ENCODE measurements at places on chromosomes 2 and 18.

DNA sequence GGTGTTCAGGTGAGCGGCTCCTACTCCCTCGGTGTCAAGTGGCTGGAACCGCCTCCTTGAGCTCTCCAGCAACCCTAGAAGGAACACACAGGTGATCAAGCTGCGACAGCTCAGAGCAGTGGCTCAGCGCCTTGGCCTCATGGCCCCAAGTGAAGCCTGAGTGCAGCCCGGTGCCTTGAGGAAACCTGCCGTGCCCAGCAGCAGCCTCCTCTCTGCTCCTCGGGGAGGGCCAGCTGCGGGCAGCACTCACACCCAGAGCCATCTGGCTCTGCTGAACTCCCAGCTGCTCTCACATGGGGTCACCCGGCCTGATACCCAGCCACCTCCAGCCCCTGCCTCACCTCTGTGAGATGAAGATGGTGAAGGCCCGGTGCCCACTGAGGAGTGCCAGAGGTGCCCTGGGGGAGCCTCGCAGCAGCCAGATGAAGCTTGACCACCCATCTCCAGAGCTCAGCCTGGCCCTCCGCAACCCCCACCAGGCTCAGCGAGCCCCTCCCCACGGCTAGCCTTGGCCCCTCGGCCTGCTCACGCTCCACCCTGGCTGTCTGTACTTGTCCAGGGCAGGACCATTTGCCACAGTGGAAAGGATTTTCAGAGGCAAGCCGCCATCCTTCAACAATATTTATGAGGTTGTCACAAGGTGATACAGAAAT, 70.6 kb upstream of the RAB6C start:
- no peak for DNase-seq

GRCh38 chr2:104855221-104856085, 1.5 kb downstream of the POU3F3 start:
- DNase-seq, result no peak

- DNase-seq, result no peak
These were observed 192.1 kb upstream of the NCKAP5 start for GRCh38 chr2:133760376-133760775.

- DNase-seq, result no peak
These were observed 216.7 kb upstream of the STON1 start for GRCh38 chr2:48313036-48313877.

- no peak for DNase-seq
These were observed 8.2 kb upstream of the GBX2 start for GRCh38 chr2:236176417-236176816.

- DNase-seq, result no peak
These were observed 54.1 kb upstream of the ODC1 start for GRCh38 chr2:10501980-10502802.

- no peak for DNase-seq
These were observed 48.5 kb downstream of the SERPINB7 start for GRCh38 chr18:63823516-63824219.

DNA sequence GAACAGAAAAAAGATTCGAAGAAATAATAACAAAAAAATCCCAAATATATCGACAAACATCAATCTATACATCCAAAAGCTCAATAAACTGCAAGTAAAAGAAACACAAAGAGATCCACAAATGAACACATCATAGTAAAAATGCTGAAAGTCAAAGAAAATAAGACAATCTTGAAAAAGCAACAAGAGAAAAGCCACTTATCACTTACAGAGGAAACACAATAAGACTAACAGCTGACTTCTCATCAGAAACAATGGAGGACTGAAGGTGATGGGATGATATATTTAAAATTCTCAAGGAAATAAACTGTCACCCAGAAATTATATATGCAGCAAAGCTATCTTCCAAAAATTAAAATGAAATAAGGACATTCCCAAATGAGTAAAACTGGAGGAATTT, 140.3 kb downstream of the NDUFA10 start:
- DNase-seq, result no peak

- no peak for DNase-seq
These were observed 359.3 kb downstream of the KIAA1328 start for GRCh38 chr18:37188016-37188791.

GRCh38 chr2:10027660-10028330, 15.6 kb upstream of the KLF11 start:
- DNase-seq, result no peak

- DNase-seq, result no peak
These were observed 31.0 kb downstream of the MSGN1 start for GRCh38 chr2:17847236-17847635.

DNA sequence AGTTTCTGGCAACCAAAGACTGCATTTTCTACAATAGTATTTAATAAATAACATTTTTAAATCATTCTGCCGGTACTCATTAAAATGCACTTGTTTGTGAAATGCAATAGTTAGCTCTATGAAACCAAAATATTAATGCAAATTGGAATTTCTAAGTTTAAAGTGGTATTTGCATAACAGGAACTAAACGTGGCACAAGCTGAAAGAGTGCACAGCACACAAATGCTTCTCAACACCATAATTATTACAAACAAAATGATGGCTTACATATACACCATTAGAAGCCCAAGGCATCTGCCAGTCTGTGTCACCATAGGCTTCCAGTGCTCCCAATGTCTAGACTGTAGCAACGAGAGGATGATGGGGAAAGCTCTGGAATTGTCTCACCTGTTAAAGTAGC, 280.5 kb downstream of the TCF4 start:
- DNase-seq, result no peak

DNA sequence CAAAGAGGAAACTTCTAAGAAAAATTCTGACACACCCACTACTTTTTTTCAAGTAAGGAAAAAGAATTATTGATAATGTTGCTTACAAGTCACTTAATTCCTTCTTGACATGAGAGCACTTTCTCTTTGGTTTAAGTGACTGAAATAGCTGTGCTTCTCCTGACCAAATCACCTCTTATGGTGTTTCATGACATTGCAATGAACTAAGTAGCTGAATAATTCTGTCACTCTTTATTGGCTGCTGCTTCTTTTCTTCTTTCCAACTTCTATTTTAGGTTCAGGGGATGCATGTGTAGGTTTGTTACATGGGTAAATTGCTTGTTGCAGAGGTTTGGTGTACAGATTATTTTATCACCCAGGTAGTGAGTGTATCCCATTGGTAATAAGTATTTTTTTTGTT, 447.6 kb upstream of the NETO1 start:
- no peak for DNase-seq

DNA sequence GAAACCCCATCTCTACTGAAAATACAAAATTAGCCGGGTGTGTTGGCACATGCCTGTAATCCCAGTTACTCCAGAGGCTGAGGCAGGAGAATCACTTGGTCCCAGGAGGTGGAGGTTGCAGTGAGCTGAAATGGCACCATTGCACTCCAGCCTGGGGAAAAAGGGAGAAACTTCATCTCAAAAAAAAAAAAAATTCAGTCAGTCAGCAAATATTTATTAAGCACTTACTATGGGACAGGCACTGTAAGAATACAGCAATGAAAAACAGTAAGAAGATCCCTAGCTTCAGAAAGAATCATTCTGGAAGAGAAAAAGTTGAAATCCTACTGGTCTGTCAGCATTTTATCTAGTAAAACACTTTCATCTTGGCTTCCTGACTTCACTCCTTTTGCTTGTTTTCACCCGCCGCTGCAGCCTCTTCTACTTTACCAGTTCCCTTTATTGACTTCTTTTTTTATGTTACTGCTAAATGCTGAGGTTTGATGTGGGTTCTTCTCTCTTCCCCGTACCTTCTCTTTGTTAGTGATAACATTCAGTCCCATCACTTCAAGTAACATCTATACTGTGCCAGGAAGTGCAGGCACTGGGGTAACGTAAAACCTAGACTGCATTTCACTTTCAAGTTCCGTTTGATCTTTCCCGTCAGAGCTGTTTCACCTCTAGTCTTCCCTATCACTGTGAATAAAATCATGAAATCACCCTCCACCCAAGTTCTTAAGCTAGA, 10.8 kb upstream of the TAF4B start:
- no peak for DNase-seq

DNA sequence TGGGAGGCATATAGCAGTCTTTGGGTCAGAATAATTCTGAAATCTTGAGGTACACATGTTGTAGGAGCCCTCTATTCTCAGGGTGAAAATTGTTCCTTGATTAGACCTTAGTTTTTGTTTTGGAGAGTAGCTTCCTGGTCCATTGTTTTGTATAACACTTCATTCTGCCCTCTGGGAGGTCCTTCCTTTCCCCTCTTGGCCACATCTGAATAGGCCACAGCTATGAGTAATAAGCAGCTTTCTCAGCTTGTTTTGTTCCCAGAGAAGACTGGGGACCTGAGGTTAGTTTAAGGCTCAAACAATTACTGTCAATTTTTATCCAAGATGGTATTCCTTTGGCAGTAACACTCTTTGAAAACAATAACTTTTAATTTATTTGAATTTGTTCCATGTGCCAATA, 72.6 kb upstream of the NOL4 start:
- no peak for DNase-seq

DNA sequence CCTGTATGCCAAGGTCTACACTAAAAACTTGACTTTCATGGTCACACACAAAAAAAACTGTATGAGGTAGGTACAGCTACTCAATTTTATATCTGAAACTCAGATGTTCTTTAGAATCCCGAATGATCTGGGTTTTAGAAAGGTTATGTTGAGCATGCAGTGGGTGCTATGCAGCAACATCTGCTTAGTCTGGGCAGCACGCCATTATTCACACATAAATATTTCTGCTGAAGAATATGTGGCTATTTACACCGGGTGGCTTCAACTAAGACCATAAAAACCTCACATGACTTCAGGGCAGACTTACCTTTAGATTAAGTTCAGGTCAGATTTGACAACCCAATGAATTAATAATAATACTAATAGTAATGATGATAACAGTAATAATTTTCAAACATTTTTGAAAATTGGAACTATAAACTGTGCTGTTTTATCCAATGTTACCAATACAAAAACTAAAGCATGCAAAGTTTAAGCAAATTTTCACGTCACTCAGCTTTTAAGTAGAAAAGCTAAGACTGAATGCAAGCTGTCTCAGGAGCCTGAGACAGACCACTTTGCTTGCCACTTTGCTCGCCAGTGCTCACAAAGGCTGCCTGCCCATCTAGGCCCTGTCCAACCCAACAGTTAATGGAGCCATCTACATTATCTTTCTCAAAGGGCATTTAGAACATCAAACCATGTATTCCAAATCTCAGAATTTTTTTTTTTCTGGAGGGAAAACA, 292.0 kb downstream of the CNTNAP5 start:
- no peak for DNase-seq

- DNase-seq, result no peak
These were observed 124.8 kb downstream of the PHLPP1 start for GRCh38 chr18:62839874-62840713.

GRCh38 chr18:56992777-56993176, 154.1 kb upstream of the BOD1L2 start:
- DNase-seq, result peak; percentile 28

GRCh38 chr2:53802617-53803151, 15.8 kb downstream of the ERLEC1 start:
- no peak for DNase-seq

- DNase-seq, result no peak
These were observed 42.5 kb downstream of the ADD2 start for GRCh38 chr2:70725505-70725904.

DNA sequence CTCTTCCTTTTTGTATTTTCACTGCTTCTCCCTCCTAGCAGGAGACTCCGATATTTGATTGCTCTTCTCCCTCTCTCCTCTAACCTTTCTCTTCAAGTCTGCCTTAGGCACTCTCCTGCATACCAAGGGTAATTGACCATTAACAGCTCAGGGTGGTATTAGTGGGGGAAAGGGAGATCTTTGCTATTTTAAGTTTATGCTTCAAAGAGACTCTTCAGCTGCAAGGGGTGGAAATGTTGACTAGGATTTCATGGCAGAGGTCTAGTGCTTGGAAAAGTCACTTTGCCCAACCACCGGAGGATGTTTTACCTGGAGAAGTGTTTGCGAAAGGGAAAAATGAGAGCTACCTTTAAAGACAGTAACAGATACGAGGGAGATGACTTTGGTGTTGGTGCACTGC, 453.7 kb downstream of the SLC4A3 start:
- no peak for DNase-seq

- no peak for DNase-seq
These were observed 44.7 kb downstream of the GYPC start for GRCh38 chr2:126700677-126701076.

DNA sequence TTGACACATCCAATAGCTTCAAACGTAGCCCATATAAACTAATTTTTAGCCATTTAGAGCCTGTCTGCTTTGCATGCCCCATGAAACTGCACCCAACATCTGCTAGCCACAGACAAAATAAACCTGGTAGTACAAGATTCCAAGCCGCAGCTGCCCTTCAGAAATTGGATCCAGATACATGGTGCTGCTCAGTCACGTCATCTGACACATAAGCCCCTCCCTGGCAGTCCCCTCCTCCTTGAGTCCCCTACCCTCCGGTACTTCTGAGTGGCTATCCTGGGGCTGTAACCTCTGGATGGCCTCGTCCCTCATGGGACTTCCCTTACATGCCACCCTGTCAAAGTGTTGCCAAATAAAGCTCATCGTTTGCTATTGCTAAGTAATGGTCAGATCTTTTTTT, 33.8 kb downstream of the PROC start:
- no peak for DNase-seq

DNA sequence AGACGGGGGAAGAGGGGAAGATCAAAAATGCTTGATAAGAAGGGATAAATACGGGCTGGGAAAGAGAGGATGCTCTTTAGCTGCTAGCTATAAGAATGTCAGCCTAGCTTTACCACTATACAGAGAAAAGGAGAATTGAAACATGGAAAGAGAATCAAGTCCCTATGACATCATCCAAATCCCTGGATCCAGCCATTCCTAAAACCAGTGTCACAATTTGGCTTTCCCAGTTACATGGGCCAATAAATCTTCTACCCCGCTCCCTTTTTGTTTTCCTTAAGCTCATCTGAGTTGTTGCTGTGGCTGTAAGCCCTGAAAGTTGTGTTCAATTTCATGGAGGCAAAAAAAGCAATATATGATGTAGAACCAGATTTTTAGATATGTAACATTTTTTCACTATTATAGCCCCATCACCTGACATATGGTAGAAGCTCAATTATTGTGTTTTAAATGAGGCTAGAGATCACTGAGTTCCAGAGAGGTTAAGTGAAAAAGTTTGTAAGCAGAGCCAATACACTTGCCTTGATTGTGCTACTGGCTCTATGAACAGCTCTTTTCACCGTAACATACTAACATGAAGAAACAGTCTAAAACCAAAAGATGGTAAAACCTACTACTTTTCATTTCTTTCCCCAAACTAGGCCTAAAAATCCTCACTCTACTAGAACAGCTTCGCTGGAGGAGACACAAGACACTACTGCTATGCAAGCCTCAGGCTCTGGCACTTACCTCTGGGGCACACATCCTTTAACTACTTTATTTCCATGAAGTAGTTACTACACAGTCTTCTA, 4.3 kb downstream of the HNRNPLL start:
- DNase-seq, result no peak

GRCh38 chr2:190443778-190444481, 35.8 kb downstream of the MFSD6 start:
- DNase-seq, result no peak

GRCh38 chr2:120203251-120204021, 19.8 kb downstream of the TMEM185B start:
- no peak for DNase-seq

- no peak for DNase-seq
These were observed 24.5 kb upstream of the LPIN2 start for GRCh38 chr18:3037423-3037915.

All from NCI-H1436 (cell line).